NCI-H526 treated with DMSO at 0.1 percent for 48 hours (cell line): ENCODE measurements at places on chromosomes 11 and 22.

DNA sequence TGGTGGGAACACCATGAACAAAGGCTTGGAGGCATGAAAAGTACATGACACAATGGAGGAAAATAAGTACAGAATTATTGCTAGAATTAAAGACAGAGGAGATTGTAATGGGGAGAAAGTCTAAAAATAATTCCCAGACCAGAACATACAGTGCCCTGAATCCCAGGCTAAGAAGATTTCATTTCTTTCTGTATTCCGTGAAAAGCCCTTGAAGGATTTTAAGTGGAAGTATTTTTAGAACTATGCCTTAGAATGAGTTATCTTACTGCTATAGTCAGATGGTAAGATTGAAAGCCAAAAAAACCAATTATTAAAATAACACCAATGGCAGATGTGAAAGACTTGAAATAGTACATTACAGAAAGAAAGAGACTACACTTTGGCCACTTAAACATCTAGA is 36.1 kb upstream of the SLC5A12 start:
- DNase-seq = no peak

GRCh38 chr22:47695176-47695575 is 932.7 kb downstream of the TBC1D22A start:
- DNase-seq = no peak

DNA sequence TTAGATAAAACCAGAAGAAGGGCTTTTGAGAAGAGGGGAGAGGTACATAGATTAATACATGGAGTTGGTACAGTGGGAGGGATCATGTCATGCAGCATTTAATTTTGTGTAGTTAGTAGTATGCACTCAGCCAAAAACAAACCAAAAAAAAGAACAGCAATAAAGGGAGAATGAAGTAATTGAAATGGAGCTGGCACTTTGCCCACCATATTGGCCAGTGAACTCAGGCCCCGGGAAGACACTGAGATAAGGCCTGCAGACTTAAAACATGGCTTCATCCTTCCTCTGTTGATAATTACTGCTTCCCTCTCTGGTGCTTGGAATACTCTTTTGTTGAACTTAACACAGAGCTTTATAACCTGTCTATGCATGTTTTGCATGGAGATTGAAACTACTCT is 3.1 kb downstream of the PANX1 start:
- DNase-seq = no peak

DNA sequence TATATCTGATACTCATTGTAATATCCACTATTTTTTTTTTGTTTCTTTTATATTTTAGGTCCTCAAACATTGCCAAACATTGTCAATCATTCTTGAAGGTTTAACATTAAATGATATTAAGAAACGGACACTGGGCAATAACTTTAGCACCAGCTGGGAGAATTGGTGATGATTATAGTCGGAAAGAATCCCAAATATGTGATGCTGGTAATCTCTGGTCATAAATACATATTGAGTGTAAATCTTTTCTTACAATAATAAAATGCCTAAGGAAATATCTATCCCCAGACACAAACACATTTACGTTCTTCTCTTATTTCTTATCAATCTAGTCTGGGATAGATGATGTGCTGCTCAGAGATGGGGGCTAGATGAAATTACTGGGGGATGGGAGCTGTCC is 25.2 kb downstream of the OR51E2 start:
- DNase-seq = no peak

- peak; percentile 80 for DNase-seq
Measured at GRCh38 chr22:25554238-25554671, 10.2 kb upstream of the GRK3 start.

GRCh38 chr11:123330948-123331347 is 99.1 kb upstream of the GRAMD1B start:
- no peak for DNase-seq

- no peak for DNase-seq
Measured at GRCh38 chr22:33002035-33002434, 56.1 kb downstream of the SYN3 start.

DNA sequence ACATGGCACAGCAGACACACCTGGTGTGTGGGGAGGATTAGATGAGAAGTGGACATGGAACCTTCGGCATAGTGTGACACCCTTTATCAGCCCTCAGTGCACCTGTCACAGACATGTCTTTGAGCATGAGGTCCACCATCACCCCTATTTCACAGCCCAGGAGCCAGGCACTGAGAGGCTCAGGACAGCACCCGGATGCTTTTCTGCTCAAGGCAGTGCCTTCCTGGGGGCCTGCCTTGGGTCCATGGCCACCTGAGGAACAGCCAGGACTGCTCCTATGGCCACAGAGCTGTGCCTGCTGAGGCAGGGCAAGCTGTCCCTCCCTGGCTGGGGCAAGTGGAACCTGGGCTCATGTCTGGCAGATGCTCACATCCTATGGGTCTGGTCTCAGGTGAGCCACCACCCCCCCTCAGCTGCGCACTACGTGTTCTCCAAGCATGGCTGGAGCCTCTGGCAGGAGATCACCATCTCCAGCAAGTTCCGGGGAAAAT is 75.8 kb downstream of the MORC2 start:
- DNase-seq = no peak

DNA sequence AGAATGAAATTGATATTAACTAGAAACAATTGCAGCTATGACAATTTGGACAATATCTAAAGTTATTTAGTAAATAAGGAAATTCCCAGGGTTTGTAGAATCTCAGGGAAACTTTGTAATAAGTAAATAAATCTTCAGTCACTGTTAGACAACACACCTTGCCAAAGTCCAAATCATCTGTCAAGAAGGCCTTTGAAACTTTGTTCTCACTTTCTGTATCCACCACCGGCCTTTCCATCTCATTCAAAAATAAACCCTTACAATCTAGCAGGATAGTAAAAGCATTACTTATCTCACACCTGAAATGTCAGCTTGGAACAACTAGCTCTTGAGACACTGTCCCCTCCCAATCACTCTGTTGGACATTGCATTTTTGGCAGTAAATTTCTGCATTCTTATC is 7.9 kb downstream of the NNMT start:
- DNase-seq = no peak

DNA sequence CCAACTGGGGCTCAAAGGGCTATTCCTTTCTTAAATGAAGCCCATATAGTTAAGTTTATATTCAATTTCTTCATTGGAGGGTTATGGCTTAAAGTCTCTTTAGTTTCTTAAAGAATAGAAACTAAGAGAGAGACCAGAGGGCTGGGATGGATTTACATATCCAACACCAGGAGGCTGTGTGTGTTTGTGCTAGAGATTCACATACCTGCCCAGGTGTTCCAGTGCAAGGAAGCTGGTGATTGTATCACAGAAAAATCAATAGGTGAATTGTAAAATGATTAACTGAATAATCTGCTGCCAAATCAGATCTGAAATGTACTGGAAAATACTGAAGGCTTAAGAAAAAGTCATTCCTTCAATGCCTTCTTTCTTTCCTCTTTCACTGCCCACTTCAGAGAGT is 148.2 kb upstream of the BDNF start:
- DNase-seq = no peak

DNA sequence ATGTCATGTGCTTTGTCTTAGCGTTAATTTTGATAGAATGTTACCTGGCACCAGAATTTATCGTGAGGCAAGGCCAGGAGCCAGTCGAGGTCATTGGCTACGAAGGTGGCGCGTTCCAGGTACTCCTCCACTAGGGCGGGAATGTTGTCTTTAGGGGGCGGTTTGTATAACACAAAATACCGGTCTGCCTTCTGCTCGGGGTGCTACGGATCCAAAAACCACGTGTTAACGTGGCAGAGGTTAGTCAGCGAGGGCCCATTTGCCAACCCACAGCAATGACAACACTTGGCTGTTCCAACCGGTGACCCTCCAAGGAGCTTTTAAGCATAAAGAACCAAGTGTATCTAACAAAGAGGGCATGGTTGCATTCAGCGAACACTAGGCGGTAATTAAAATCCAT is 12.5 kb downstream of the ASCC2 start:
- DNase-seq = no peak

- peak; percentile 95 for DNase-seq
Measured at GRCh38 chr11:120334894-120335462, 1.2 kb upstream of the ARHGEF12 start.

DNA sequence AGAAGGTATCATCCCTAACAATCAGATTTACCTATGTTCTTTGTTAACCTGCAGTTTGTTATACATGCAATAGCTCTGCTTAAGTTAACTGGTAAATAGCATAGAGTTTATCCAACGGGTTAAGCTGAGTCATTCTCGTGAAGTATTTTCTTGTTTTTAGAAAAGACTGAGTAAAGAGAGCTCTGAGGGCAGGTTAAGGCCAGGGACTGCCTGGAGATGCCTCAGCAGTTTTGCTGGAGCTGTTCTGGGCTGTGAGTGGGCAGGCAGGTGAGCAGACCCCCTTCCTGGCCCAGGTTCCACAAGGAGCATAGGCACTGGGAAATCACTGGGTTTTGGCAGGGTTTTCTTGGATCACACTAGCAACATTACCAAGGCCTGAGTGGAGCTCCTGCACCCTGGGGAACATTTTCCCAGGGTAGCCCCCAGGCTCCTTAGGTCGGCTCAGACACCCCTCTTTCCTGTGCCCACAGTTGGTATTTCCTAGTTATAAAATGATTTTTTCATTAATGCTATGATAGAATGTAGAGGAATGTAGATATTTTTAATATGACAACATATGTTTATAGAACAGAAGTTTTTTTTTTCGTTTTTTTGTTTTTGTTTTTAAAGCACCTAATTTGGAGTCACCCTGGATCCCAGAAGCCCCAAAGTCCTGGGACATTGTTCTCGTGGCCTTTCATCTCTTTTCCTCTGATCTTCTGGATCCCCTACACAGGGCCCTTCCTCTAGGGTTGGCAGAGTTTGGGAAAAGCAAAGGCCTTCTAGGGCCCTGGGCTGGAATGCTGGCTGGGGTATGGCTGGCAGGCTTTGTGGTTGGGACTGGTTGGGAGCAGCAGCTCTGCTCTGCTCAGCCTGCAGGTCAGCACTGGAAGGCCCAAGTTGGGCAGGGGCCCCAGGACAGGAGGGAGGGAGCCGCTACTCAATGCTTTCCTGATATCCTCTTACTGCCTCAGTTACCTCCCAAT is 26.7 kb downstream of the IRAG1 start:
- DNase-seq = no peak

DNA sequence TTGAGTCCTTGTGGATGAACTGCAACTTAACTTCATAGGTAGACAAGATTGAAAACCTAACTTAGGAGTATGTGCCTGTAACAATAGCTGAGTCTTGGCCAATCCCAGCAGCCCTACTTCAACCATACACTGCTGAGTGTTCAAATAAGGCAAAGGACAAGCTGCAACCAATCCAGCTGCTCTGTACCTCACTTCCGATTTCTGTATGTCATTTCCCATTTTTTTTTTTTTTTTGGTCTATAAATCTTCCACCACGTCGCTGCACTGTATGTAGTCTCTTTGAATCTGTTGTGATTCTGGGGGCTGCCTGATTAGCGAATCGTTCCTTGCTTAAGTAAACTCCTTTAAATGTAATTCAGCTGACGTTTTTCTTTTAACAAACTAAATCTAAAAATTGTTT is 35.4 kb upstream of the FLI1 start:
- no peak for DNase-seq

- no peak for DNase-seq
Measured at GRCh38 chr22:29004647-29005371, 56.8 kb downstream of the C22orf31 start.

DNA sequence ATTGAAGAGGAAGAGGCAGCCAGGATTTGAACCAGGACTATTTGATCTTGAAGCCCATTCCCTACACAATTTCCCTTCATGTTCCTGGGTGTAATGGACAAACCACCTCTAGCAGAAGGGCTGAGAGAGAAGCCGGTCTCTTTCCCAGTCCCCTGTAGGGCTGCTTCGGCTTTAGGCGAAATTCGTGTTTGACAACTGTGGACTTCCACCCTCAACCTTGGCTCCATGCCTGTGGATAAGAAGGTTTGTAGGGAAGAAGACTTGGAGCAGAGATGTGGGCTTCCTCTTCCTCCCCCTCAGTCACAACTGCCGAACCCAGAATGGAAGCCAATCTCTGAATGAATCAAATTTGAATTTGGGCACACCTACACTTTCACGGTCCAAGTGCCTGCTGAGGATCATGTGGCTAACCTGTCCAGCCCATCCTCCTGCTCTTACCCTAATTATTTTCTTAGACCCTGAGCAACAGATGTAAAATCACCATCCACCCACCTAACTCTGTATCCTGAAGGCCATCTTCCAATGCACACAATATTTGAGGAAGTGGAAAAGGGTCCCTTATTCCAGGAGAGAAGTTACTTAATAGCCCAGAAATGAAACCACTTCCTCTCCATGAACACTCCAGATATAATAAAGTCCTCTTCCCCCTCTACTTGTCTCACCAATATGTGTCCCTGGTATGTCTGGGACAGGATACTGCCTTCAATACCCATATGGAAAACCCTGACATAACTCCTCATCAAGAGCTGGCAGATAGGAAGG is 10.1 kb upstream of the SCN2B start:
- DNase-seq = no peak

DNA sequence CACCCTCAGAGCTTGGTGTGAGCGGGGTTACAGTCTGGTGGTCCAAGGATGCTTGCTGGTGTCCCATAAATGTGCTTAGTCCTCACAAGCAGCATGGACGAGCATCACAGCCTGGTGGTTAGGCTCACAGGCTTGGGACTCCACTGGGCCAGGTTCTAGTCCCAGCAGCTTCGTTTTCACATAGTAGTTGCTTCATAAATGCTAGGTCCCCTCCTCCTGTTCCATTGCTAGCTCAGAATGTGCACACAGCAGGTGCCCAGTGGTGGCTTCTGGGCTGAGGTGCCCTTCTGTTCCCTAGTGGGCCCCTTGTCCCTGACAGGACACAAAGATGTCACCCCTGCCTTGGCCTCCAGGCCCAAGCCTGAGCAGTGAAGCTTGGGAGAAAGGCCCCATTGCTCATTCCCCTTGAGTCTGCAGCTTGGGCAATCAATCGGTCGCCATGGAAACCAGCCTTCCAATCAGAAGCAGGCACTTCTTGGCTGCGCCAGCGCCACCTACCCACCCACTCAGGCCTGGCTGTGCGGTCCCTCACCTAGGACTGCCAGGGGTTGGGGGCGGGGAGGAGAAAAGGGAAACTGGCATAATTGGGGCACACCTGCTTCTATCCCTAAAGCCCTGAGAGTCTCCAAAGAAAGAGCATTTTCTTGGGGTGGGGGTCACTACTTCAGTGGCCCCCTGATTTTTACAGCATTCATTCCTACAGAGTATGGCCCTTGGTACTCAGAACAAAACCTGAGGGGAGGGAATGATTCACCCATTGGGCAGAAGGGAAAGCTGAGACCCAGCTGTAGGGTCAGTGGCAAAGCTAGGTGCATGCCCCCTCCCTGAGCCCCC is 48.1 kb downstream of the CYTH4 start:
- DNase-seq = peak; percentile 58

DNA sequence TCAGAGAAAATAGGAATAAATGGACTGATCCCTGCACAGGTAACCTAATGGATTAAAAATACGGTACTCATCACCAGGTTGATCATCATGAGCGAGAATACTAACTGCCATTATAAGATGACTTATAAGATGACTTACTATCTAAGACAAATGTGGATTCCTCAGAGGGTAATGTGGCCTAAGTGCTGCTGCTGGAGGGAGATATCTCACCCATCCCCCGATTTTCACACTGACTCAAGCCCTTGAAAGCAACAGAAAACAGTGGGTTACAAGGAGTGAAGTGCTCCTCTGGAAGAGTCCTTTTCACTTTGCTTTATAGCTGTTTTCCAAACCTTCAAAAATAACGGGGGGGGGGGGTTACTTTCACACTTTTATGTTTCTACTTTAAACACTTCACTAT is 920 bp downstream of the TMEM218 start:
- no peak for DNase-seq
